ENCODE measurements at places on chromosomes 2 and 18.

GRCh38 chr2:36480636-36481035 is 117.3 kb downstream of the FEZ2 start:
- DNase-seq, result no peak

DNA sequence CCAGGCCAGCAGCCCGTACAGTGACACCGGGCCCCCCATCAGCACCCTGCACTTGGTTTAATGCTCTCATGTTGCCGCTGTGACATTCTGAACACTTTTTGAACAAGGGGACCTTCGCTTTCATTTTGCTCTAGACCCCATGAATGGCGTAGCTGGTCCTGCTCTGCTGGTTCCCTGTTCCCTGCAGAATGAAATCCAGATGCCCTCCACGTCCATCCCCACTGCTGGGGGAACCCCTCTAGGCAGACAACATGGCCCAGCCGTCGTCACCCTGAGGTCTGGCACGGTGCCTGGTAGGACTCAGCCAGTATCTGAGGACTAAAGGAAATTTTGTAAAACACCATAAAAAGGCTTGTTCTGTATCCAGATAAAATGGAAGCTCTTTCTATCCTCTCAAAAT is 128.6 kb downstream of the KCTD1 start:
- DNase-seq, result no peak

GRCh38 chr2:68059784-68060525 is 2.8 kb downstream of the C1D start:
- DNase-seq, result no peak

DNA sequence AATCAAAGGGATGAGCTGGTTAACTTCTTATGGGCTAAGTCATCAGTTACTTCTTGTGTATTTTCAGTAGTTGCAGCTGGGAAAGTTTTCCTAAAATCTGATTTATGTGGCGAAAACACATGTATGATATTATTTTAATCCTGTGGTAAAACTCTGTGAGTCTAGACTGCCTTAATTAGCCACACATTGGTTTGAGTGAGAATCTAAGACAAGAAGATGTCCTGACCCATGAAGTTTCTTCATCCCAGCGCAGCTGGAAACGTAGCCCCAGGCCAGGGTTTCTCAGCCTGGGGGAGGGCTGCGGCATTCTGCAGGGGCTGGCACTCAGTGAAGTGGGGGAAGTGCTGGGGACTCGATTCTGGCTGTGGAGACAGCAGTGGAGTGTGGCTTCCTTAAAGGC is 44.7 kb upstream of the INHBB start:
- DNase-seq, result no peak

GRCh38 chr2:169839954-169840746 is 12.9 kb downstream of the UBR3 start:
- no peak for DNase-seq

GRCh38 chr2:152005607-152006006 is 93.2 kb downstream of the CACNB4 start:
- no peak for DNase-seq

DNA sequence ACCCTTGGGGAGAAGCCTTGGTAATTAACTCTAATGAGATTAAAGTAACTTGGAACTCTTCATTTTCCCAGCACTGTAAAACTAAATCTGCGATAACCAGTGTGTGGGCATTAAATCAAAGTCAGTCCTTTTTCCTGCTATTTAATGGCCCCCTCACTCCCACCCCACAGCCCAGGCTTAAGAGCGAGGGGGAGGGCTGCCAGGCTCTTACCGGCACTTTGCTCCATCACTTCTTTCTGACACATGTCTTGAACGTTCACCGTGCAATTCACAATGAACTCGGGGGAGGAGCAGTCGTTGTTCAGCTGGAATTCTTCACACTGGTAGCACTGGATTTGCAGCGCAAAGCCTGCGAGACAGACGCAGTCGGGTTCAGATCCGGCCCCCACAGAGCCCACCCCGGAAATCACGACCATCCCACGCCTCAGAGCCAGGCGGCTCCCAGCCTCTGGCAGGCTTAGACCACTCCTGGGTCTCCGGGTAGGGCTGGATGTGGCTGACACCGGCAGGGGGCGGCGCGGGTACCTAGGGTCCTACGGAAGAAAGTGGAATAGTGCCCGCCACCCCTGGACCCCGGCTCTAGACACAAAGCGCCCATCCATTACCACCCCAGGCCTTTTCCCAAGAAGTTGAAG is 1.7 kb downstream of the LYPD1 start:
- DNase-seq, result no peak

DNA sequence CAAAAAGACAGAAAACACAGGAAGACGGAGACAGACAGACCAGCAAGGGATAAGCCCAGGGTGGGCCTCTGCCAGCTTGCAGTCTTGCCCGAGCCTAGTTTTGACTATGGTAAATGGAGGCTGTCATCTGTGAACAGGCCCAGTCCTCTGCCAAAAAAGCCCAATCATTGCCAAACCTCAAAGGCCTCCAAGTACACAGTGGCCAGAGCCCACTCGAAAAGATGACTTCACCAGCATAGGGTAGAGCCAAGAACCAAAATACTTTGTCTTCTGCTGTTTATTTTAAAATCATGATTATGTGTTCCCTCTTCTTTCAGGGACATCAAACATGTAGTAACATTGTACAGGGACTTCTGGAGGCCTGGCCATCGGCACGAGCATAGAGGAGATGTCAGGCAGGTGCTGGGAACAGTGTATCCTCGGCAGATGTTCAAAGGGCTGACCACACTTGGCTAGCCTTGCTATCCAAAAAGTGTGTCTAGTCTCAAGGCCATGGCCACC is 66.0 kb downstream of the TTC32 start:
- DNase-seq, result no peak

DNA sequence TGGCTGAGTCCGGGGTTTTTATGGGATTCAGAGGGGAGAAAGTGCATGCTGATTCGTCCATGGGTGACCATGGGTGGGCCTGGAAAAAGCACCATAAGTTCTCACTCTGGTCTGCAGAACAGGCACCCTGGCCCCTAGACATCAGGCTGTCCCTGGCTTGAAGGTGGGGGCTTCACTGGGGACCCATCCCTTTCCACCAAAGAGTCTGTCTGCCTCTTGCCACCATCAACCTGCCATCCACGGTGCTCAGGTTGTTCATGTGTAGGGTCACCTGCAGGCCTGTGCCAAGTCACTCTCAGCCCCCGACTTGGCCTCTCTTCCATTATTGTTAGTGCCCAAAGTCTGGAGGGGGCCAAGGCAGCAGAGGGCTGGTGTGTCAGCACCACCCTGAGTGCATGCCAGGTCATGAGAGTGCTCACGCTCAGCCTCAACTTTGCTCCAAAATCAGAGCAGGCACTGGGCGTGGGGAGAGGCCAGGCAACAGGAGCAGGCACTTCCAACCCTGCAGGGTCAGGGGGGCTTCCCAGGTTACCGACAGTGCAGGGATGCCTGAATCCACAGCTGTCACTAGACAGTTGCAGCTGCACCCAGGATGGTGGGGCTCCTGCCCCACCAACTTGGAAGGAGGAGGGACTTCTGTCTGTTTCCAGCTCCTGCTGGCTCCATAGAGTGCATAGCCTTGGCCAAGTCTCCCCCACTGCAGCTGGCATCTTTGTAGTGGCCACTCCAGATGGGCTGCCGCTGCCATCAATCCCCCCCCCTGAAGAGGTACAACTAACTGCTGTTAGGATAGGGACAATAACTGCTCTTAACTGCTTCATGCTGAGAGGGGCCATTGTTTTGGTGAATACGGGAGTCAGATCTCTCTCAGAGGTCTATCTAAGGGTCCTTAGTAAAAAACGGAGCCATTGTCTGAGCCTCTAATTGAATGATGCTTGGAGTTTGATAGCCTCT is 209.3 kb downstream of the AKAIN1 start:
- no peak for DNase-seq

DNA sequence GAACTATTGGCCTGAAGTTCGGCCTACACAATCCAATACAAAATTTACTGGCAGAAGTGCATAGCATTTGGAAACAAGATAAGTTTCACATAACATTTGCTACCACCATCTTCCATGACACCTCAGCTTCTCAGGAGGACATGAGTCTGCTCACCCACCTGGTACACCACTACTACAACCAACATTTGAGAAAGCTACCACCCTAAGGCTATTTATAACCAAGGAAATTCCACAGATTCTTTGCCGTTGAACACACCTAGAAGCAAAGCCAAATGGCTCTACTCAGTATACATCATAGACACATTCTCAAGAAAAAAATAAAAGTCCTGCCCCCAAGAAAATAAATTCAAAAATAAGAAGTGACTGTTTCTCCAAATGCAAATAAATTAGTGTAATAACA is 145.3 kb downstream of the SPAG16 start:
- no peak for DNase-seq

GRCh38 chr18:12301263-12302005 is 6.6 kb upstream of the TUBB6 start:
- no peak for DNase-seq

GRCh38 chr18:33355263-33355662 is 85.3 kb downstream of the CCDC178 start:
- DNase-seq, result no peak

GRCh38 chr2:54430649-54431048 is 25.5 kb upstream of the SPTBN1 start:
- DNase-seq, result no peak

GRCh38 chr2:85266146-85267041 is 61.4 kb downstream of the TGOLN2 start:
- peak; percentile 52 for DNase-seq

GRCh38 chr2:217437290-217437870 is 565.4 kb downstream of the TNS1 start:
- no peak for DNase-seq

DNA sequence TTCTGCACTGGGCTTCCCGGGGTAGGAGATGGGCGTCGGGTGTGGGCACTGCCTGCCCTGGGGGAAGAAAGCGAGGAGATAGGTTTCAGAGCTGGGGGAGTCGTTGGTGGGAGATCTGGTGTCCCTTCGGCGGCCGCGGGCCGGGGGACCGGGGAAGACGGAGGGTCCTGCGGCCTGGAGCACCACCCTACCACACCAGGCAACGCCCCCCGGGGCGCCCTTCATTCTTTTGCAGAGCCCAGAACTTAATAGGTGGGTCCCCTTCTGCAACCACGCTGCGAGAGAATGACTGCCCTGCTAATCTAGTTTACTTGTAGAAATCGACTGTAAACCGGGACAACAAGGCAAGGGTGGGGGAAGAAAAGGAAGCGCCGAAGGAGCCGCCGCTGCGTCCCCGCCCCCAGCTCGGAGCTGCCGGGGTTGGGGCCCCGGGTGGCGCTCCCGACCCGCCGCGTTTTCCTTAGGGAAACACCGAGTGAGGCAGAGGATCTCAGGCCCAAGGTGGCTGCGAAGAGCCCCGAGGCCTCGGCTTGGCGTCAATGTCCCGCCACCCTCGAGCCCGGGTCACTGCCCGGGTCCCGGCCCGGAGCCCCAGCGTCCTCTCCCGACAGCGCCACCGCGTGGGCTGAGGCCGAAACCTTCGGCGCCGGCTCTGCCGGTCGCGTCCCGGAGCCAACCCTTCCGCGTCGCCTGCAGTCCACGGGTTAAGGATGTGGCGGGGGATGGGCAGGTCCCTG is 5.4 kb upstream of the SATB2 start:
- no peak for DNase-seq

- DNase-seq, result no peak
Measured at GRCh38 chr2:232320443-232320803, 58.1 kb upstream of the ALPP start.

DNA sequence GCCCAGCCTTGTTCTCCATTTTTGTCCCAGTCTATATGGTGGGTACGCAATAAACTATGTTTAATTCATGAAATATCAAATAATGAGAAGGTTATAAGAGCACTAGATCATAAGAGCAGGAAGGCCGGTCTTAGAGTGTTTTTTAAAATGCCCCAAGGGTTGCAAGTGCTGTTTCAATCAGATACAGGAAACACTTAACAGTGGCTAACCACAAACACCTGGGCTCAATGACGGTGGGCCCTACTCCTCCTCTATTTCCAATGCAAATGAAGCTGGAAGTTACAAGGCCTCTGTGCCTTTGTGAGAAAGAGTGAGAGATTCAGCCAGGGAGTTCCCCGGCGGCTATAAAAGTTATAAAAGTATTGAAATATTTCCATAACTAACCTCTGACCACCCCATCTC is 18.9 kb upstream of the WDR33 start:
- DNase-seq, result no peak

DNA sequence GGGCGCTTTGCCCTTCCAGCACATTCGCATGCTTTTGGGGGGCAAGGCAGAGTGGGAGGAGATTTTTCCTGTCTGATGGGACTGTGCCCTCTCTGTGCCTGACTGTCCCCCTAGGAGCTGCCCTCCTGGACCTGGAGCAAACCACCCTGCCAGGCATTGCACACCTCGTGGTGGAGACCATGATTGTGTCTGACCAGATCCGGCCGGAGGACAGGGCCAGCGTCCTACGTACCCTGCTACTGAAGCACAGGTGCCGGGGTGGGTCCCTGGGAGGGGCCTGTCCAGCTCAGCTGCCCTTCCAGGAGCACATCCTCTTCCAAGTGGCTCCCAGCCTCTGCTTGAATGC is 5.3 kb downstream of the SLC4A3 start:
- DNase-seq, result no peak

DNA sequence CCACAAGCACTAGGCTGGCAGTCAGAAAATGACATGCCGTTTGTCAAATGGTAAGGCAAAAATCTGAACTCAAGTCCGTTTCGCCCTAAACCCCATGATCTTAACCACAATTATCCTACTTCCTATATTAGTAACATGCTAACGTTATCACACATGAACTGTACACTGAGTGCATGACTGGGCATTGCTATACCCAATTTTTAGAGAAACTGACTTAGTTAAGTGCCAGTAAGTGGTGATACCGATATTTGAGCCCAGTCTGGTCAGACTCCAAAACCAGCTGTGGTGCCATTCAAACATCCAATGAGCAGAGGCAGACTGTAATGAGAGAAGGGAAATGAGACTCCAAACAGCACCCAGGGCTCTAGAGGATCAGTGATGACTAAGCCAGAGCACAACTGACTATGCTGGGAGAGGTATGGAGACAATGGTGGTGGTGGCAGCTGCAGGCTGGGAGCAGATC is 311.7 kb upstream of the PKDCC start:
- DNase-seq, result no peak

- DNase-seq, result no peak
Measured at GRCh38 chr2:174610243-174610995, 12.8 kb upstream of the WIPF1 start.

DNA sequence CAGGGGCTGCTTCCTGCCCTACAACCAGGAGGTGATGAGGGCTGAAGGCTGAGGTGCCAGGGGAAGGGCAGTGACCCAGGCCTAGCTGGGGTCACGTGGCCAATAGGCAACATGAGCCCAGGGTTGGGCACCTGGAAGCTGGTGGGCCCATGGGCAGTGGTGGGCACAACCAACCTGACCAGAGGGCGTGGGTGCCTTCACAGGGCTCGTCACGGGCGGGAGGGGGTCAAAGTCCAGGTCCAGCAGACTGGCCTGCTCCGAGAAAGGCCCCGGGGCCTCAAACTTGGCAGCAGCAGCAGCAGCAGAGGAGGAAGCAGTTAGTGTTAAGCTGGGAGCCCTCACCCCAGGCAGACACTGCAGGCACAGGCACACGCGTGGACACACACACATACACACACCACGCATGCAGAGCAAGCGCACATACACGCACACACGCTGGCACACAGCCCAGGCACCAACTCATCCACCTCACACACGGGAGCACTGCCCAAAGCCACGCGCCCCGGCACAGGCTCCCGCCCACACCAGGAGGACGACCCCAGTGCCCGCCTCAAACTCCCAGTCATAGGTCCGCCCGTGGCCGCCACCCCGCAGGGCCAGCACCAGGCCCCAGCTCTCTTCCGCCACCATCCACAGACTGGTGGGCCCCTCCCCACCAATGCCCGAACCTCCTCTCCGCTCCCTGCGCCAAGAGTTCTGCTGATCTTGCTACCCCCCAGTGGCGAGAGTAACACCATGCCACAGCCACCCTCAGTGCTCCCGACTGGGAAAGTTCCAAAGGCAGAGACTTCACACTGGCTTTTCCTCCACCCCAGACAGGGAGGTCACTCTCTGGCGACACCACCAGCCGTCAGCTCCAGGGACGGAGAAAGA is 53.0 kb downstream of the BIN1 start:
- DNase-seq, result no peak
